ENCODE measurements at places on chromosomes 6 and 20. TPM values are rescaled to one million over a fixed set of nuclear protein-coding genes. Genes with fewer than 3 reads are reported as not detected.
A peak's percentile ranks its signal among the peaks of the same experiment; 100 is the strongest.

Gene HIVEP2
- total RNA-seq = 2.6 TPM

- DNase-seq = no peak
Measured at GRCh38 chr6:148430897-148431296, 88.3 kb downstream of the SASH1 start.

Gene ULBP3
- 7.5 TPM for total RNA-seq

GRCh38 chr6:21556968-21557721 lies 36.4 kb upstream of the SOX4 start:
- DNase-seq = no peak

DNA sequence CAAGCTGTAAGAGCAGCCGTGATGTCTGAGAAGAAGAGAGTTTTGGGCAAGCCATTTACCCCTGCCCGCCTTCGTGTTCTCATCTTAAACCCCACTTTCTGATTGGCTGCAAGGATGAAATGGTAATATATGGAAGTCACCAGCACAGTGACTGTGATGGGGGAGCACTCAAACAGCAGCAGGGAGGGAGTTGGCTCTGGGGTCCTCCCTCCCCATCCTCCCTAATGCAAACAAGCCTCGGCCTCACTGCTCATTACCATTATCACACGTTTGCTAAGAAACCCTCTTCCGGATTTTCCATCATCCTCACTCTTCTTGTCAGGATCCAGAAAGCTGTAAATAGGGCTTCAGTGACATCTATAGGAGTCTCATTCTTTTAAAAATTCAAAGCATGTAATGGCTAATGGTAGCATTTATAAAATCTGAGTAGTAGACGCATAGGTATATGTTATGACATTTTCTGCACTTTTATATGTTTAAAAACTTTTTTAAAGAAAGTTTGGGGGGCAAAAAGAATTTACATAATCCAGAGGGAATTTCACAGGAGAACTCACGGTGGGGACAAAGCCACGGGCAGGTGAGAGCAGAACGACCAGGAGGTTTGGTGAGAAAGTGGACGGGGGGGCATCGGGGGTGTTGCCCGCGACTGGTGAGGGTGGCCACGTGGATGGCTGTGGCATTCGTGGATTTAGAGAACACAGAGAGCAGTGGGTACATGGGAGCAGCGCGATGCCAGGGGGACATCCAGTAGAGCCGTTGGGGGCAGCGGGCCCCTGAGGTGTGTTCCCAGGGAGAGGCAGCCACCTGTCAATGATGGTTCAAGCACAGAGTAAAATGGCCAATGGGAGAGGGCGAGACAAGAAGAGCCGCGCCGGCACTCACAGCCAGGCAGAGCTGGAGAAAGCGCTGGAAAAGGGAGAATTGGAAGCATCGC lies 29.6 kb downstream of the SUMO4 start:
- no peak for DNase-seq

Gene HLA-DOB
- total RNA-seq = not detected

- no peak for DNase-seq
Measured at GRCh38 chr6:29762781-29763214, 39.6 kb downstream of the HLA-F start.

DNA sequence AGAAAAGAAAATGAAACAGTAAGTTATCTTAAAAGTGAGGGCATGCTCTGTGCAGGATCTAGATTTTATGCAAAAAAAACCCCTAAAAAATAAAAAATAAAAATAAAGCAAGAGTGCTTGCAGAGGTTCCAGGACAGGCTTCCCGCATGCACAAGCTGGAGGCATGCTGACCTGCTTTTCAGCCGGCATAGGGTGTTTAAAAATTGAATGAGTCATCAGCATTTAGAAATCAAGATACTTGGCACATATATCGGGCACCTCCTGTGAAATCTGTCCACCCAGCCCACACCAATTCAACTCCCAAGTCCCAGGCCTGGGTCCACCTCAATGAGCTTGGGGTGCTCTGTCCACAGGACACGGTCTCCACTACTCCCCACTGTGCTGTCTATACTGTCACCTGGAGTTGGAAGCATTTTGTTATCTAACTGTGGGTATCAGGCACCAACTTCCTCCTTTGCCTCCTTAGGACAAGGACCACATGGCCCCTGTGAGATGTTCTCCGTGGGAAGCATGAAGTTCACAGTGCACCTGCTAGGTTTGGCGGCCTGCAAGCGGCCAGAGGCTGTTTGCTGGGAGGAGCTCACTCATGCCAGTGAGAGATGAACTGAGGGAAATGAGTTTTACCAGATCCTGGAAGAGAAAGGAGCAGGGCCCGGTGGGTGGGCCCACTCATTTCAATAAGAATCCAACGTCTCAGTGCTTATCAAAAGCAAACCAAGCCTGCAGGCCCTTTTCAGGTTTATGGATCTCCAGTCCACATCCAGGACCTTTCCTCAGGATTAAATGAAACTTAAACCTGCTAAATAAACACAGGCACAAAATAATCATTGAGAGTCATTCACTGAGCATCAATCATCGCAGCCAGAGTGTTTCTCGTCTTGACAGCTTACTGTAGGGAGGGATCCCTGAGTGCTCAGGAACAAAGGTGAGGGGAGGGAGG lies 121.1 kb downstream of the FOXA2 start:
- no peak for DNase-seq

DNA sequence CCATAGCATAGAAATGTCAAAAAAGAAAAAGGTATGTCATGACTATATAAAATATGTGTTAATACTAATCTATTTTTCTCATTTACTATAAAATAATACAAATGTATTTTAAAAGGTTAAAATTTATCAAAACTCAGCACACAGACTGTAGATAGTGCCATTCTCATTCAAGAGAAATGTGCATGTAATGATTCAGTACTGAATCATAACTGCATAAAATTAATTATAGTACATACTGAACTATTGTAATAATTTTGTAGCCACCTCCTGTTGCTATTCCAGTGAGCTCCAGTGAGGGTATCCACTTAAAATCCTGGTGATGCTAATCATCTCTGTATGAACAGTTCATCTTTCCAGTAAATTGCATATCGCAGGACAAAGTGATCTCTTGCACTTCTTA lies 82.8 kb downstream of the HMGCLL1 start:
- no peak for DNase-seq

DNA sequence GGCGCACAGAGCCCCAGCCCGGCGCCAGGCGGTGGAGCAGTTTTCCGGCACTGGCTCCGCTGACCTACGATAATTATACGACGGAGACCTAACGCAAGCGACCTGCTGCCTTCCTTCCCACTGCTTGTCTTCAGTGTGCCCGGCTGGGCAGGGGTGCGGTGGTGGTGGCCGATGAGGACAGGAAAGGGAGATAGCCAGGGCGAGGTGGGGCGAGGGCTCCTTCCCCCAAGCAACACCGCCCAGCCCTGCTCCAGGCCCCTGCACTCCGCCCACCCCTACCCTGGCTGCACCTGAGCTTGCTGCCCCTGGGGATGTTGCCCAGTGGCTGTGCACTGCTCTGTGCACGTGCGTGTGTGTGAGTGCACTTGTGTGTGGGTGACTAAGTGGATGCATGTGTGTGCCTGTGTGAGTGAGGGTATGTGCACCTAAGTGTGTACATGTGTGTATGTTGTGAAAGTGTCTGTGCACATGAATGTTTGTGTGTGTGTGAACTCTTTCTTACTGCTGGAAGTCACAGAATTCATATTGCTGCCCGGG lies 42.6 kb upstream of the IRF4 start:
- DNase-seq = no peak

DNA sequence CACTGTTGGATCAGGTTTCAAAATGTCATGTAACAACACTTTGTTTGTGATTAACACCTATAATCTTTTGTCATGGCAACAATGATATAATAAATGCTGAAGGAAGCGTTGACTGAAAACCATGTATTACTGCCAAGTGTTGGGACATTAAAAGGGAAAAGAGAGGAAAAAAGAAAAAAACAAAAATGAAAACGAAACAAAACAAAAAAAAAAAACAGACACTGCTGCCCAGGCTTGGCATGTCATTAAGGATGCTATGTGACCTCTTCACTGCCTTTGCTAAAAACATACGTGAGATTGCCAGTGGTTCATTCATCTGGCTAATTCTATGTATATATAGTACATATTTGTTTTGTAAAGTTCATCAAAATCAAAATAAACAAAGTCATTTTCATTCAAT lies 516.7 kb upstream of the RNF217 start:
- no peak for DNase-seq

DNA sequence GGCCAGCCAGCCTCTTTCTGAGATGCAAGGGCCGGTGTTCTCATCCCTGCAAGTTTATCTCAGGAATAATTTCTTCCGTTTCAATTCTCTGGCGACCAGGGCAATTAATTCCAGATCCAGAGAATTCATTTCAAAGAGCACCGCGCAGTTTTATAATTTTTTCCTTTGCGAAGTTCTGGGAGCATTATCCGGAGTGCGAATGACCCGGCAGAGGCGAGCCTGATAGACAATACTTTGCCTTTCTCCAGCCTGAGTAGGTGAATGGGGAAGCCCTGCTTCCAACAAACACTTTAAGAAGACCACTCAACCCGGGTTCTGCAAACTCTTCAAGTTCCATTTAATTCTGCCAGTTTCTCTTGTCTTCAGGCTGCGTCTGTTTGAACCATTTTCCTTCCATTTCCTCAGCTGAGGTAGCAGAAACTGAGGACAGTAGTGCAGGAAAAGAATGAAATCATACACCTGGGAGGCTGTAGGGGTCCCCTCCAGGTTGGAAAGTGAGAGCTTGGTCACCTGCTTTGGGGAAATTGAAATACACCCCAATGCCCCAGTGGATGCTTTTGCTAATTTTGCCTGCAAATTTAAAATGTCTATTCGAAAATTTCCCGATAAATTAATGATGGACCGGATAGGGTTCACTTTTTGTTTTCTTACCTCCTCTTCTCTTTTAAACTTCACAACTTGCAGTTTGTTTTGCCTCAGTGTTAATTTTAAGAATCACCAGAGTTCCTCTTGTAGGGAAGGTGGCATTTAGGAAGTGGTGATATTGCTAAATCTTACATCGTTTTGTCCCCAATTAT lies 1.1 kb downstream of the VGLL2 start:
- DNase-seq = no peak

- no peak for DNase-seq
Measured at GRCh38 chr20:24701668-24702067, 232.2 kb downstream of the SYNDIG1 start.

Gene UNC5CL
- total RNA-seq = 1.0 TPM

DNA sequence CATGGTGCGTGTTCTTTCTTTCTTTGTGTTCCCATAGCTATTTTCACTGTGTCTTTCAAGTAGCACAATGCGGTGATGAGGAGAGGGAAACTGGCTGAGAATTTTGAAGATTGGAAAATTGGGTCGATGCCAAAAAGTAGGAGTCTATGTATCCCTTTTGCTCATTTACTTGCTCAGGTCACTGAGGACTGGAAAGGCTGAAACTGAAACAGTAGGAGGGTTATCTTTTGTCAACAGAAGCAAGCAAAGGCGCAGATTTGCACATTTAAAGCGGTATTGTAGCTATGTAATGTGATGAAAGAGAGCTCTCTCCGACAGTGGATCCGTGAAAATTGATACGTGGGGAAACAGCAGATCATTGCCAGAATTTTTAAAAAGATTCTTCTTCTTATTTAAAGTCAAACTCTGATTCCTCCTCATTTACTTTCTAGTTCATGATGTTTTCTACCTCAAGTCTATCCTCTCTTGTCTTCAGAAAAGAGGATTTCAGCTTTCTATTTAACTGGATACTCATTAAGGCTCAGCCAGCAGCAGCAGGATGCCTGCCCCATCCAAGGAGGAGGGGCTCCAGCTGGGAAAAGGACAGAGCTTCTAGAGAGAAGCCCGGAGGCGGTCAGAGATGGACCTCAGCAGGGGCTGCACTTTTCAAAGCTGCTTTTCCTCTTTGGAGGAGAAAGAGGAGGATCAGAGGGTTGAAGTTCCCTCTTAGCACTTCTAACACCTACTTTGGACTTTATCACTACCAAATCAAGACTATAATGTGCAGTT lies 15.9 kb upstream of the FYN start:
- peak; percentile 79 for DNase-seq

DNA sequence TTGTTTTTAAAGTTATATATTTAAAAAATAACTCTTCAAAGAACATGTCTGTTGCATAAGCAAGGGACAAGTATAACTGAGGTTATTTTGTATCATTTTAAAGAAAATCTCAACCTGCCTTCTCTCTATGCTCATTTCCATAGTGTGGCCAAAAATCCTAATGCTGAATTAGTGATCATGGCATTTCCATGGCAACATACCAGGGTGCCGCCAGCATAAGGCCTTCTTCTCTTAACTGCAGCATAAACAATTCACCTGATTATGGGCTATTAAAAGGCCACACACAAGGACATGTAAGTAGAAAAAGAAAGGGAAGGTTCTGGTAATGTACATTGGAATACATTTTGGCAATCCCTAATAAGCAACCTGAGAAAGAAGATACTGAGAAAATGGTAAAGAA lies 95.1 kb upstream of the RNF217 start:
- DNase-seq = no peak

Data from glutamatergic neuron (in vitro differentiated cells).